CD4-positive, alpha-beta T cell treated with Interleukin-6 at 100 ng/mL for 8 hours (primary cell): ENCODE measurements at places on chromosomes 1 and 21.

- no peak for DNase-seq
Observed at GRCh38 chr1:207440626-207441025, 13.5 kb upstream of the CR2 start.

DNA sequence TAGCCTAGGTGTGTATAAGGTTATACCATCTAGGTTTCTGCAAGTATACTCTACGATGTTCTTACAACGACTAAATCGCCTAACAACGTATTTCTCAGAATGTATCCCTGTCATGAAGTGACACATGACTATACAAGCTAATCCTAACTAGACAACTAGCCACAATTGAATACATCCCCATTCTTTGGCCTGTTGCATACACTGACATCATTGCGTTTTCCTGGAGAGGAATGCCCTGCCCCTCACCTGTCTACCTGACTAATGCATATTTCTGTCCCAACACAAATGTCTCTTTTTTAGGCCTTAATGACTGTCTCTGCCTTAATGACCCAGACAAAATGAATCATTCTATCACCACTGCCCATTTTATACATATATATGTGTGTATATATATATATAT, 8.5 kb upstream of the NFIA start:
- DNase-seq, result no peak

- no peak for DNase-seq
Observed at GRCh38 chr1:192729500-192729899, 79.3 kb upstream of the RGS2 start.

- DNase-seq, result no peak
Observed at GRCh38 chr1:48563021-48563420, 91.0 kb upstream of the SPATA6 start.

DNA sequence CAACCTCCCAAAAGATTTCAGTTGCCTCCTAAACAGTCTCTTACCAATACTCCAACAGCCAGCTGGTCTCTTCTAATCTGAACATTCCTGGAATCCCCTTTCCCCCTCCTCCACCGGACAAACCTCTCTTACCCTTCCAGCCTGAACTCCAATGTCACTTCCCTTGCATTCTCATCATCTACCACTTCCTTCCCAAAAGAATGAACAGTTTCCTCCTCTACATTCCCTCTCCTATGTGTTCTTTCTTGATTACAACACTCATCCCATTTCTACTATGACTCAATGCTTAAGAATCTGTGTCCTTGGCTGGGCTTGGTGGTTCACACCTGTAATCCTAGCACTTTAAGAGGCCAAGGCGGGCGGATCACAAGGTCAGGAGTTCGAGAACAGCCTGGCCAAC, 417.1 kb downstream of the SETD4 start:
- DNase-seq, result no peak

- no peak for DNase-seq
Observed at GRCh38 chr1:229452956-229453801, 19.3 kb upstream of the ACTA1 start.

GRCh38 chr1:233520261-233521191, 93.4 kb upstream of the KCNK1 start:
- DNase-seq, result no peak

- DNase-seq, result peak; percentile 57
Observed at GRCh38 chr1:5514527-5515183, 477.6 kb downstream of the NPHP4 start.

DNA sequence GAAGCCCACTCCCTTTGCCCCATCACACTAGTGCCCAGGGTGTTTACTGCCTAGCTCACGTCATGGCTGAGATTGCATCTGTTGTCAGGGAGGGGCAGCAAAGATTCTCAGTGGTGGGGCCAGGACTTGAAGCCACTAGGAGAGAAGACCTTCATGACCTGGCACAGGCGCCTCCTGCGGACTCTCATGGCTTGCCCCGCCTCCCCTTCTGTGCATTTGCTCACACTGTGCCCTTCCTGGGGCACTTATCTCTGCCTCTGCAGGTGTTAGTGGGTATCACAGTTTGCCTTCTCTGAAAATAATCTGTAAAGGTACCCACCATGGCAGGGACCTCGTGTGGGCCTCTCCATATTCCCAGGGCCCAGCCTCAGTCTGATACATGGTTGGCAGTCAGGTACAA, 20.1 kb downstream of the PTPRU start:
- no peak for DNase-seq

- no peak for DNase-seq
Observed at GRCh38 chr1:237204841-237205240, 162.9 kb downstream of the RYR2 start.

- DNase-seq, result no peak
Observed at GRCh38 chr1:117268535-117269455, 58.1 kb upstream of the VTCN1 start.

DNA sequence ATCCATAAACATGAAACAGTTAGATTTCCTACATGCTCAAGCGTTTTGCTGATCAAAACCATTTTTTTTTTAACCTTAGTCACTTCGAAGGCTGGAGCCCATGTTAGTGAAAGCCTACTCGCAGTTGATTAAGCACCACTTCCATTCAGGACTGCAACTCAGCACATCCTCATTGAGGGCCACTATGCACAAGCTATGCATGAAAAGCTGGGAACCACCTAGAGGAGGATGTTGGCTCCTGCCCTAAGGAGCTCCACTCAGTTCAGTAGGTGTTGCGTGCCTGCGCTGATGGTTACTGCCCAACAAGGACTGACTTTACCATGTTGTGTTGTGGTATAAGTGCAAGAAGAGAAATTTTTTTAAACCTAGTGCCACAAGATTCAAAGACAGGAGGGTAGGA, 181.4 kb upstream of the L1TD1 start:
- no peak for DNase-seq

DNA sequence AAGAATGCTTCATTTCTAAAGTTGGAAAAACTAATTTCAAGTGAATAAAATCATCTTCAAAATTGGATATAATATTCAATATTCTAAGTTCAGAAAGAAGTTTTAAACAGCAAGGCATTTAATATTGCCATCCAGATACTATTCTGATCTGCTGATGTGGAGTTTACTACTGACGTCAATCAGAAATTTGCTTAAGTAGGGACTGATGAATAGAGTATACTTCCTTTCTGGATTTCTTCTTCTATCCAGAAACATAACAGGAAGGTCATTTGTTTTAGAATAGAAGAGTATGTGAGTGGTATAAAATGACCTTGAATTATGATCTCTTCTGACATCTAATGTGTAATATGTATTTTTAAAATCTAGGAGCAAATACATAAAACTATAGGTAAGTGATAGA, 308.1 kb upstream of the ADGRL2 start:
- no peak for DNase-seq

- no peak for DNase-seq
Observed at GRCh38 chr1:117162816-117163215, 41.3 kb upstream of the TRIM45 start.

DNA sequence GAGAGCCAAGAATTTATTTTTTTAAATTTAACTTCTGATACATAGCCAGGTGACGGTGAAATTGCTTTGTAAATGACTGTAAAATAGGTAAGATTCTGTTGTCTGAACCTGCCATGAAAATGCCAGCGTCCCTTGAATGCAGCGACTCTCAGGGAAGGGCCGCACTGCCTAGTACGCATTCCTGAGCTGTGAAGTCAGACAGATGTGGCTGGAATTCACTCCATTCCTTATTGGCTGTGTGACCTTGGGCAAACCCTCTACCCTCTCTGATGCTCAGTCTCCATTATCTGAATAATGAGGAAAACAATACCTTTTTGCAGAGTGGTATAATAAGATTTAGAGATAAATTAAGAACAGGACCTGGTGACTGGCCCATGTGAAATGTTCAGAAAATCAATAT, 167.1 kb upstream of the DAB1 start:
- no peak for DNase-seq

DNA sequence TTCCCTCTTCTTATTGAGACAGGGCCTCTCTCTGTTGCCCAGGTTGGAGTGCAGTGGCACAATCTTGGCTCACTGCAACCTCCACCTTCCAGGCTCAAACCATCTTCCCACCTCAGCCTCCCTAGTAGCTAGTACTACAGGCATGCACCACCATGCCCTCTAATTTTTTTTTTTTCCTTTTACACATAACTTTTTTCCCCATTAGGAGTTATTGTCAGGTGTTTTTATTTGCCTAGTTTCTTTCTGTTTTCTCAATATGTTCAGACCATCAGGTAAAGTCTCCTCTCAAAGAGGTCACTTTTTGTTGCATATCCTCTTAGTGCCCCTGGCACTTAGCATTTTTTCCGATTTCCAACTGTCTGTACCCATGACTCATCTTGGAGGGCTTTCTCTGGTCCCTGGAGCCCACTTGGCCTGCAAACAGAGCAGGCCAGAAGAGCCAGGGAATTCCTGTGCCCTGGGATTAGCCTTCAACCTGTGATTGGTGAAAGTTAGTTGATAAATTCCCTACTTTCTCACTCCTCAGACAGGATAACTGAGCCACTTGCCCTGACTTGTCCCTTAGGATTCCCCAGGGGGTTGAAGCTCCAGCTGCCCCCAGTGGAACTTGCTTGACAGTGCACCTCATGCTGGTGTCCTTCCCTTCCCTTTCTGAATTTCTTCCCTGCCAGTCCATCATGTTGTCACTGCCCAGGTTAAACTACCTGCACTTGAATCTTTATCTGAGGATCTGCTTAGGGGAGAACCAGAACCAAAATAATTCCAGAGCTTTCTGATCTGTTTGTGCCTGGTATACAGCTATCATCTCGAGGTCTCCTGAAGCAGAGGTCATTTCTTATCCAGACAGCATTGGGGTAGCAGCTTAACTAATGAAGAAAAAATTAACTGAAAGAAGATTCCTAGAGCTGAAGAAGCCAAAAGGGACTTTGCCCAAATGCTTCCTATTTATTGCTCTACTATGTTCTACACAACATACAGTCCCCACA, 2.4 kb downstream of the NTPCR start:
- peak; percentile 20 for DNase-seq
